CD4-positive, alpha-beta T cell treated with Interferon gamma for 1 hour (primary cell): ENCODE measurements at places on chromosomes 7 and 10.

- DNase-seq = no peak
Observed at GRCh38 chr10:86066696-86067095, 299.9 kb downstream of the GRID1 start.

DNA sequence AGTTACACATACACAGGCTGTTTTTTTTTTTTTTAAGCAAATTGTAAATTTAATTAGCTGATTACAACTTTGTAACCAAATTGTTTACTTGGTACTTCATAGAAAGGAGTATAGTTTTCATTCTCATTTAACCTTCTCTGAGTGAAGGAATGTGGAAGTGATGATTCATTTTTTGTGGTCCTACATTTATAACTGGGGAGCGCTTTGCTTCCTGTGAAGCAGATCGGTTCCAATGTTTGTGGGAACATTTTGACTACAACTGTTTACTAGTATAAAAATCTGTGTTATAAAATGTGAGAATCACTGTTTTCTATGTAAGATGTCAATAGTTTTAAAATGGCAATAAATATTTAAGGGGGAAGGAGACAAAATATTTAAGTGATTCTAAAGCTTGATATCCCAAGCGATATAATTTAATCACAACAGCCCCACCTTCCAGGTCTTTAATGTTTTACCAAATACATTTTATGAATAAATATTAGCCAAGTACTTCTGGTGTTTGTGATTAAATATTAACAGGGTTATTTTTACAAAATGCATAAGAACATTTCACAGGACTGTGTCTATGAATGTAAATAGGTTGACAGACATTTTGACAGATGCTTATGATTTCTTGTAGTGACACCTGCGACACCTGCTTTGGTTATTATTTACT is 57.1 kb downstream of the NXPH1 start:
- no peak for DNase-seq

- DNase-seq = no peak
Observed at GRCh38 chr10:102150970-102151773, 1.0 kb upstream of the NOLC1 start.

GRCh38 chr7:82609746-82610145 is 166.2 kb upstream of the CACNA2D1 start:
- no peak for DNase-seq

DNA sequence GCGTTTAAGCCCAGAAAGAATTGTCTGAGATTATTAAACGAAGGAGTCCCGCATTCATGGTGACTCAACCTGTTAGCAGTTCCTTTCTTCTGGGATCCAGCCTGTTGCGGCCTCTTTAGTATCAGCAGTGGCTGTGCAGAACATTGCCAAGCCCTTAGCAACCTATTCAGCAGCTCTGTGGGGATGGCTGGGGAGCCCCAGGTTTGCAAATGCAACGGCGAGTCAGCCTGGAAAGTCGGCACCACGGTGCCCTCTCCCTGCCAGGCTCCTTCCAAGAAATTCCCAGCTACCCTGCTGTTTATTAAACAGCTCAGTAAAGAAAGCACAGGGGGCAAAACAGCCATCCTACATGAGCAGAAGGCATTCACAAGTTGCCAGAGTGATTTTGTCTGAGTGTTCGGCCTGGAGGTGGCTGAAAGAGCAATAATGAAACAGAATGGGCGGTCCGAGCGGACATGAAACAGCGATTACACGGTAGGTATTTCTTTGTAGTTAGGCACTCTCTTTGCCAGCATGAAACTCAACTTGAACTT is 198.3 kb downstream of the BAMBI start:
- no peak for DNase-seq

DNA sequence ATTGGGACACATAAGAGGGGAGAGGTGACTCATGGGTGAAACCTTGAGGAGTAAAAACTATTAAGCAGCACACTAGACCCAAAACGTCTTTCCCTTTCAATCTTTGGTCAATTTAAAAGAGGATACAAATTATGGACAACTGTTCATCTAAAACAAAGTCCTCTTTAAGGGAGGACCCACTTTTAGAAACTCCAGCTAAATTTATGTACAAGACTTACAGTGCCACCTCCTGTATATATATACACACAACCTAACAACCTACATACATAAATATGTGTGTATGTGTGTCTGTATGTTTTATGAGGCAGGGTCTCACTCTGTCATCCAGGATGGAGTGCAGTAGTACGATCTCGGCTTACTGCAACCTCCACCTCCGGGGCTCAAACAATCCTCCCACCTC is 18.1 kb upstream of the ZC3HAV1 start:
- no peak for DNase-seq

DNA sequence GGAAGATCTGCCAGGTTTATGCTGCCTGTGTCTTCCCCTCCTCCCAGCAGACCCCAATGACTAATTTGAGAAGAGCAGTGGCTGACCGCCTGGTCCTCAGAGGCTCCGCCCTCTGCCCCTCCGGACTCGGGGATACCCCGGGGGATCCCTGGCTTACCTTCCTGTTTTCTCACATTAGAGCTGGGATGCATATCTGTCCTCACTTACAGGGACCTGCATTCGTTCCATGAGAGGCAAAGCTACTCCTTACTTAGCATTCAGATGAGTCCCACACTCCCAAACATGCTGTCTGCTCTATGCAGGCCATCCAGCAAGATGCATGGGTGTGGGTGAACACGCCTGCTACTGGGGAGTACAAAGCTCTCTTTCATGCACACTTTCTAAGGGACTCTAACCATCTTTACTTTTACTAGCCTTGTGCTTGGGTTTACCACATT is 24.0 kb downstream of the VOPP1 start:
- no peak for DNase-seq

DNA sequence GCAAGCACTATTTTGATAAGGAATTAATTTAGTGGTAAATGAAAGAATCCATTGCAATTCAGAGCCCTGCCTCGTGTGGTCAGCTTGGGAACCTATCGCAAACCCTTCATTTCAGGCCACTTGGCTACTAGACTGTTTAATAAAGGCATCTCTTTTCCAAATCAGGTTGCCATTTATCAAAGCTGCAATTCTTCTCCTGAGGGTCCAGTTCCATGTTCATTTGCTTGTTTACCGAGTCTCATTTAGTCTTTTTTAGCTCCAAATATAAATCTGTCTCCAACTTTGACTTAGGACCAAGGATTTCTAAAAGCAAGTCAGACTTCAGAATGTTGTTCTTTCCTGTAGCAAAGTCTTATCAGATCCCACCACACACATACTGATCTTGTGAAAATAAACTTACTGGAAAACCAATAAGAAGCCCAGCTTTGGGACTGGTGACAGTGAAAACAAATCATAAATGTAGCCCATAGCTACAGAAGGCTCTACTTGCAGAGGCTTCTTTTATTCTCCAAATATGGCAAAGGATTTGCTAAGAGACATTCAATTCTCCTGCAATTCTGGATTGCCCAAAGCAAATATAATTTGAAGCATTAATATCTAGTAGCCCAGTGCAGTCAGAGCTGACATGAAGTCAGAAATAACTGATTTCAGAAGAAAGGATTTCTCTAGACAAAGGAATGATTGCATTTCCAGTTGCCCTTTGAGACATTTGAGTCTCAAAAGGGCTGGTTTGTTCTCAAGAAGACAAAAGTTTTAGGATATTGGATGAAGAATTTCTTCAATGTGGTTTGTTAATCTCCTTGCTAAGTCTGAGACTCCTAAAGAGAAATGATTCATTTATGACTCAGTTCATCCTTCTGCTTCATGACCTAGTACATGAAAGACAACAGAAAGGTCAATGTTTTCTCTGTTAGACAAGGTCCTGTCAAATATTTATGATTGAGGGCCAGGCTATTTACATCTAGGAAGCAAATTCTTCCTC is 28.0 kb downstream of the PPP1R3C start:
- DNase-seq = no peak

DNA sequence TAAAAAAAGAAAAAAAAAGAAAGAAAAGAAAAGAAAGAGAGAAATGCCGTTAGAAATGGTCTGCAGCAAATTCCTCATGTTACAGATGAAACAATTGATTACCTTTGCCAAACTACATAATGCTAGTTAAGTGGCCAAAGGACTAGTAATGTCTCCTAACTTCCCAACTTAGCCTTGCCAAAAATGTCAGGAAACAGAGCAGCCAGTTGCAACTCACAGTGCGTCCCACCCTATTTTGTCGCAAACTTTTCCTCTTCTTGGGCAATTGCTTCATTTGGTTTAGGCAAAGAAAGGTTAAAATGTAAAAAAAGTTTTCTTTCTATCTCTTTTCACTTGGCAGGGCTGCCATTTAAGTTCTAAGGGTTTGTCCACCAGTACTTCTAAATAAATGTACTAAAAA is 53.1 kb downstream of the APBB1IP start:
- no peak for DNase-seq

- DNase-seq = no peak
Observed at GRCh38 chr7:75888464-75889222, 9.8 kb downstream of the RHBDD2 start.

- DNase-seq = no peak
Observed at GRCh38 chr7:92723205-92723604, 113.2 kb downstream of the CDK6 start.

- DNase-seq = no peak
Observed at GRCh38 chr7:2571409-2571808, 12.6 kb downstream of the IQCE start.

DNA sequence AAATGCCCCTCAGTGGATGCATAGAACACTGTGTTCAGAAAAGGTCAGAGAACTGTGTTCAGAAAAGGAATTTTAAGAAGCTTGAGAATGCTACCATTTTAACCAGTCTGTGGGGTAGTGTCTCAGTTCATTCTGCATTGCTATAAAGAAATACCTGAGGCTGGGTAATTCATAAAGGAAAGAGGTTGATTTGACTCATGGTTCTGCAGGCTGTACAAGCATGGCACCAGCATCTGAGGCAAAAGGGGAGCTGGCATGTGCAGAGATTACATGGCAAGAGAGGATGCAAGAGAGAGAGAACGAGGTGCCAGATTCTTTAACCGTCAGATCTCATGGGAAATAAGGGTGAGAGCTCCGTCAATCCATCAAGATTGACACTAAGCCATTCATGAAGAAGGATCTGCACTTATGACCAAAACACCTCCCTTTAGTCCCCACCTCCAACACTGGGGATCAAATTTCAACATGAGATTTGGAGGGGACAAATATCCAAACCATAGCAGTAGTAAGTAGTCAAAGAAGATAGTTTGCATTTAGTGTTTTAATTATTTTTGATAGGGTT is 119.8 kb downstream of the FAM107B start:
- no peak for DNase-seq

DNA sequence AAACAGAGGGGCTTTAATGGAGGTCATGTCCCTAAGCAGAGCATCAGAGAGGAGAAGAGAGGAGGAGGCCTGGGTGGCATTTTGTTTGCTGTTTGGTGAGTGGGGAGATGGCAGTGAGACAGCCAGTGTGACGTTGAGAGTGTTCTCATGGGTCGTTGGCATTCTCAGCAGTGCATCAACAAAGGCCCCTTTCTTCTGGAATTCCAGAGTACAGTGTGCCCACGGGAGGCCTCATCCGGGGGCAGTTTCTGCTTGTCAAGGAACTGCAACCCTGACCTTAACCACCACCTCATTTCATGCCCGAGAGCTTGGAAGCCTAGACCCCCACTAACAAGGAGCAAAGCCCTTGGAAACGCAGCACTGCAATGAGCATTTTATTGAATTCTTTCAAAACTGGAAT is 92.9 kb downstream of the CELF2 start:
- no peak for DNase-seq
